T47D (cell line): ENCODE measurements at places on chromosomes 13 and 19.

DNA sequence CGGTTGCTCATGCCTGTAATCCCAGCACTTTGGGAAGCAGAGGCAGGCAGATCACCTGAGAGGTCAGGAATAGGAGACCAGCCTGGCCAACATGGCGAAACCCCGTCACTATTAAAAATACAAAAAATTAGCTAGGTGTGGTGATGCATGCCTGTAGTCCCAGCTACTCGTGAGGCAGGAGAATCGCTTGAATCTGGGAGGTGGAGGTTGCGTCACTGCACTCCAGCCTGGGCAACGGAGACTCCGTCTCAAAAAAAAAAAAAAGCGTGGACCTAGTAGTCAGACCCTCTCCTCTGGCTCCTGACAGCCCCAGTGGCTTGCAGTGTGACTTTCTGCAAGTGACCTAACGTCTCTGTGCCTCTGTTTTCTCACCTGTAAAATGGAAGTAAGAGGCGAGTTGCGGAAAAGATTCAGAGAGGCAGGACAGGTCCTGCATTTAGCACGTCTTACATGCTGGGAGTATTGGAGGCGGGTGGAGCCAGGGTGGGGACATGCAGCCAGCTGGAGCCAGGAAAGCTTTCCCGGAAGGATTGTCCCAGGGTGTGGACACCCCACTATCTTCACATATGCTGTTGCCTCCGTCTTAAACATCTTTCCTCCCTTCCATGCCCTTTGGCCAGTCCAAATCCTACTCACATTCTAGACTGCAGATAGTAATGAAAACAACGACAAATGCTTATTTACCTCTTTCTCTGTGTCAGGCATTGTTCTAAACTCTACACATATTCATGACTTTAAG is 2.9 kb downstream of the TUBB4A start:
- no peak for DNase-seq

GRCh38 chr13:100088644-100089464 is at the start of gene PCCA:
PCCA (plus strand) TSS chr13:100089093; CDS start chr13:100089121, 28 bp downstream.
- DNase-seq, result peak; percentile 94

- no peak for DNase-seq
Observed at GRCh38 chr13:81139987-81140386, 799.1 kb upstream of the SPRY2 start.

DNA sequence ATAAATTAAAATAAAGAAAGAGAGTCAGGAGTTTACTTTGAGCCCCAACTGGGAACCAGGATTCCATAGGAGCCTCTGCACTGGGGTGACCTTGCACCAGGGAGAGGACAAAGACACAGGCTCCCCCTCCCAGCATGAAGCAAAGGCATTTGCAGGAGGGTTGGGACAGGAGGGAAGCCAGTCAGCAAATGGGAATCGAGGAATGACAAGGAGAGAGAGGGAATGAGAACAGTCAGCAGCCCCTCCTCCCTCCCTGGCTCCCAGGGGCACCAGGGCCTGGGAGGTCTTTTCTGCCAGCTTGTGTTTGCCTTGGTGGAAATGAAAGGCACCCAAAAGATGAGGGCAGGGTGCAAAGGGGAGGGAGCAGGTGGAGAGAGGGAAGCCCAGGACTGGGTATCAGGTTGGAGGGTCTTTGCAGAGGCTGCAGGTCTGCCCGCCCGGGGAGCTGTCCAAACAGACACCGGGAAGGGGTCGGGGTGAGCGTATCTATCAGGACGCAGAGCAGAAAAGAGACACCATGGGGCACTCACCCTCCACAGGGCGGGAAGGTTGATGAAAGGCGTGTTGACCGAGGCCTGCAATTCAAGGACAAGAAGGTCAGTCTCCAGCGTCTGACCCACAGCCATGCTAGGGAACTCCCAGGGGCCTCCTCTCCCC is 3.8 kb downstream of the SBSN start:
- DNase-seq, result no peak

GRCh38 chr19:36060430-36060829 is 5.7 kb downstream of the WDR62 start:
- peak; percentile 8 for DNase-seq

DNA sequence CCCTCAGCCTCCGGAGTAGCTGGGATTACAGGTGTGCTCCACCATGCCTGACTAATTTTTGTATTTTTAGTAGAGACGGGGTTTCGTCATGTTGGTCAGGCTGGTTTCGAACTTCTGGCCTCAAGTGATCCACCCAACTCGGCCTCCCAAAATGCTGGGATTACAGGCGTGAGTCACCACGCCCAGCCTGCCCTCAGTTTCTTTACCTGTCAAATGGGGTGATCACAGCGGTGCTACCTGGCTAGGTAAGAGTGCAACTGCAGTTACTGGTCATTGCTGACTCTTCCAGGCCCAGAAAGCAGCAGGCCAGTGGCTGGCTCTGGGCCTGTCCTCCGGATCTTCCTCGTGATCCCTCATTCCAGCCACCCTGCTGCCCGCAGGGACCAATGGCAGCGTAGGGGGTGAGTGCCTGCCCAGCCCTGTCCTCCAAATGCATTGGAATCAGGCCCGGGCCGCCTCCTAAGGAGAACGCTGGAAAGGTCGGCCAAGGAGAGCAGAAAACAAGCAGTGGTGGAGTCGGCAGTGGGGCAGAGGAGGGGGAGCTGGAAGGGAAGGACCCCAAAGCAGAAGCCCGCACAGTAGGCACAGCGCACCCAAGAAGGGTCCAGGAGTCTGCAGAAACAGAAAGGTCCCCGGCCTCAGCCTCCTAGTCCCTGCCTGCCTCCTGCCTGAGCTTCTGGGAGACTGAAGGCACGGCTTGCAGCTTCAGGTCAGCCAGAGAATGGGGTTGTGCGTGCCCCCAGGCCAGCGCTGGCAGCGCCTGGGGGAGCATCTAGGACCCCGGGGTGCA is 1.8 kb upstream of the SLC27A1 start:
- DNase-seq, result no peak

DNA sequence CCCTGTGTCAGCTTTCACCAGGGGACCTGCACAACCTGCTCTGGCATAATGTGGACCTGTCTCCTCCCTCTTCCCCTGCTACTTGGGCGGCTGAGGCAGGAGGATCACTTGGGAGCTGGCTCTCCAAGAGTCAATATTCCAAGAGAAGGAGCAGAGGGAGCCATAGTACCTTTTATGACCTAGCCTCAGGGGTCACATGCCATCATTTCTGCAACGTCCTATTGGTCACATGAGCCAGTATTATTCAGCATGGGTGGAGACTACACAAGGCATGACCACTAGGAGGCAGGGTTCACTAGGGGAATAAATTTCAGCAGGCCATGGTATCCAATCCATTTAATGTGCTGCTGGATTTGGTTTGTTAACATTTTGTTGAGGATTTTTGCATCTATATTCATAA is 12.0 kb upstream of the SHFL start:
- DNase-seq, result no peak

DNA sequence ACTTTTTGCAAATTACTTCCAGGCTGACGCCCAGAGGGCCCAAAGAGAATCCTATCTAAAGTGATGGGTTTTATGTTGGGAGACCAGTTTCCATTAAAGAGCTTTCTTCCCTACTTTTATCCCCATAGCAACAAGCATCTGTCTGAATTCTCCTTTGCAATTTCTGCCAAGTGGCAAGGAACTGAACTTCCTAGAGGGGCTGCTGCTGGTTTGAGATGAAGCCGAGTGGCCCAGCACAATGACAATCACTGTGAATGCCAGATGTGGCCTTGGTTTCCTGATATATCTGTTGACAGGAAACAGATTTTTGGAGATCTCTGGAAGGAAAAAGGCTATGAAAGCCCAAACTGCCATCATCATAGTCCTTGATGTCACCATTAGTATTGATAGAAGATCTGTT is 198.6 kb downstream of the OXGR1 start:
- DNase-seq, result no peak

DNA sequence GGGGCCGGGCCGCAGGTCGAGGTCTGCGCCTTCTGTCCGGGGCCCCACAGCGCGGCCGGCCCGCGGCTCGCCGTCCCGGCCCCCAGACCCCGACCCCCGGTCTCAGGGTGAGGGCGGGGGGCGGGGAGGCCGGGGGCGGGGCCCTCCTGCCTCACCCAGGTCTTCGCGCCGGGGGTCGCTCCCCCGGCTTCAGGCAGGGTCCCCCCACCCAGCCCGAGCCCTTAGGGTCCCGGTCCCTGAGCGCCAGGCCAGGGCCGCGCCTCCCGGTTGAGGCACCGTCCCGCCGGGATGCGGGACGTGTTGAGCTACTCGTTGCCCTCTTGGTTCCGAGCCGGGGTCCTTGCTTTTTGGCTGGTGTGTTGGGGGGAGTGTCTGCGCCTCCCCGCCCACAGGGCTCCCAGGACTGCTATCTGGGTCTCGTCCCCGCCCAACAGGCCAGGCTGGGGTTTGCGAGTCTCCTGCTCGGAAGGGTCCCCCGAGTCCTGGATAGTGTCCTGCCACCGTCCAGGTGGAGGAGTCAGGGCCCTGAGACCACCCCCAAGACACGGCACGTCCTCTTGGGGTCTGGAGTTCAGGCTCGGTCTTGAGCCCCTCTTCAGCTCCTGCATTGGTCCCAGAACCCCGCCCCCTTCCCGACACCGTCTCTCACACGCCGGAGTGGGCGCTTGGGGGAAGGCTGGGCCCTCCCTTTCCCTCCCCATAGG is 452 bp downstream of the PIAS4 start:
- no peak for DNase-seq

DNA sequence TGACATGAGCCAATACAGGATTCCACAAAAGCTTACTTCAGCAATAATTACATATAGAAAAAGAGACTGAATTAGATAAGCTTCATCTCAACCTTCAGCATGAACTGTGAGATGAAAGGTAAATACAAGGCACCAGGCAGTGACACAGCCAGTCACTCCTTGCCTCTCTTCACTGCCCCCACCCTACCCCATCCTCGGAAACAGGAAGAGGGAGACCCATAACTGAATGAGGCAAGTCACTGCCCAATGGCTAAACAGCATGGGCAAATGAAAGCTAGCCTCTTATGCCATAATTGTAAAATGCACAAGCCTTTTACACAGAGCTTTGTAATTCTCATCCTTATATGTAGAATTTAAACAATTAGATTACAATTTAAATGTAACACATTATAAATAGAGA is 1.7 kb downstream of the ZNF160 start:
- no peak for DNase-seq

DNA sequence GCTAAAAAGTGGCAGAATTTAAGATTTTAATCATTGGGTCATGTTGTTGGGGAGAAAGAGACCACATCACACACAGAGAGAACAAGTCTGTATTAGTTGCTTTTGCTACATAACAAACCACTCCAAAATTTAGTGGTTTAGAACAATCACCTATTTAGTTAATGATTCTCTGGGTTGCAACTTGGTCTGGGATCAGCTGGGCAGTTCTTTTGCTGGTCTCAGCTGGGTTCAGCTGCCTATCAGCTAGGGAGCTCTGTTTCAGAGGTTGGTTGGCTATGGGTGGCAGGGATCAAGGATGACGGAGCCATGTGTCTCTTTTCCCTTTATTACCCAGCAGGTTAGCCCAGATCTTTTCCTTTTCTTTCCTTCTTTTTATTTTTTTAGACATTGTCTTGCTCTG is 8.9 kb downstream of the PINLYP start:
- DNase-seq, result no peak

DNA sequence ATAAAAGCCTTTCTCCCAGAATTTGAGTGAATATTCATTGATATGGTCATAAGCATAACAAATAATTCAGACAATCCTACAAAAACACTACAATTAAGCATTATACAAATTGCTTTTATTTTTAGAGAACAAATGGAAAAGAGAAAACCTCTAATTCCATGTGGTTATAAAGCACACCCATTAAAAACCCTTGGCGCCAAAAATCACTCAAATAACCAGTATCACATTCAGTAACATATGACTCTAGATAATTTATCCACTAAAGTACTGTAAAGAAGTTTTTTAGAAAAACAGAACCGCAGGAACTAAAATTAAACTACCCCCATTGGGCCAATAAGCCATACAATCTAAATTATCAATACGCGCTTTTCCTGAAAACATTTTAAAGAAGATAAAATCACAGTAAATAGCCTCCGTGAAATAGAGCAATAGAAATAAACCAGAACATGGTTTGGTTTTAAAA is 569 bp downstream of the LCP1 start:
- no peak for DNase-seq

DNA sequence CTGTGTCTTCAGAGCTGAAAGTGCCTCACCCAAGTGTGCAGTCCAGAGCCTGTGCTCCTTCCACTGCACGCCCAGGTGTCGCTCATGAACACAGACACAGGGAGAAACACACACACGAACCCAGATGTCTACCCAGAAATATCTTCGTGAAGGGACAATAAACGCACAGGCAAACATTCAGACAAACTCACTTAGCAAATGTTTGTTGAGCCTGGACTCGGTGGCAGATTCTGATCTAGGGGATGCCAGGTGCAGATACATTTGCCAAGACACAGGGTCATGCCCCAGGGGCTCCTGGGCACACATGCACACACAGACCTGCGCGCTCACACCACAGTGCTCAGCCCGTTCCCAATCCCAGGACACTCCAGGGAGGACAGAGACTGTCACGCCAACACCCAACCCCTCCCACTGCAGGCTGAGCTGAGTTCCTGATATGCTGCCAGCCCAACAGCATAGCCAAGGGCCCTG is 31.9 kb downstream of the SCGB2B2 start:
- no peak for DNase-seq

DNA sequence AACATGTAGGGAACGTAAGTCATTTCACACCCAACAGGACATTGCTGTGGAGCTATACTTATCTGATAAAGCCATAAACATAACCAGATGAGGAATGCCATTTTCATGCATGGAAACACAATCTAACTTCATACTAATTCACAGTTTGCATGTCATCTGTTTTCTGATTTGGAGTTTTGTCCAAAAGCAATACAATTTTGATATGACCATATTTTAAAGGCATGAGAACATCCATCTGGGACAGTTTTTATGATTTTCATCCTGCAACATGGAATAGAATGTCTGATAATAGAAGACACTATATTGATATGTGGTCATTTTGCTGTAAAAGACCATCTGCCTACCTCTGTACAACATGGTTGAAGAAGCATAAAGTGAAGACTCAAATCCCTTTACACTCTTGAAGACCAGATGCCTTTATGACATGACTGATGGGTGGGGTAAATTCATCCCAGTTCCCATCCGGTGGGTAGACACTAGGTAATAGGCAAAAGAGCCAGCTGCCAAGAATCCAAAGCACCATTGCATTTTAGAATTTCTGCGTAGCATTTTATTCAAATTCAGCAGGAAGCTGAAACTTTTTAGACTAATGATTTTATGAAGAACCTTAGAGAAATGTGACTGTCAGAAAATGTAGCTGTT is 309.8 kb downstream of the LMO7 start:
- DNase-seq, result no peak

GRCh38 chr19:37953171-37953917 is 46.3 kb downstream of the SIPA1L3 start:
- DNase-seq, result no peak

DNA sequence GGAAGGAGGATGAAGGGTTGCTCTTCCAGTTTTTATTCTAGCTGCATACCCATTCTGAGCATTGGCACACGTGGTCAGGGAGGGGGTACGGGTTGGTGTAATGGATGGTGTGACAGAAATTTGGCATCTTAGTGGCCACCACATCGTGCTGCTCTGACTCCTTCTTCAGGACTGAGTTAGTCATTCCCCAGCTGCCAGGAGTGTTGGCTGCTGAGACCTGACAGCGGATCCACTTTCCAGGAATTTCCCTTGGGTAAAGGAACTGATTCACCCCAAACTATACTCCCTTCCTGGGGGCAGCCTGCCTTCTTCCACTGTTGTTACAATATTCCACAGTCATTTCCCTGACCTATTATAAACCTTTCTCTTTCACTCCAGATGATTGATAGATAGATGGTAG is 595.5 kb upstream of the KLHL1 start:
- no peak for DNase-seq
